Frontal cortex (tissue), 4 donors: ENCODE measurements at places on chromosomes 5 and 9.

DNA sequence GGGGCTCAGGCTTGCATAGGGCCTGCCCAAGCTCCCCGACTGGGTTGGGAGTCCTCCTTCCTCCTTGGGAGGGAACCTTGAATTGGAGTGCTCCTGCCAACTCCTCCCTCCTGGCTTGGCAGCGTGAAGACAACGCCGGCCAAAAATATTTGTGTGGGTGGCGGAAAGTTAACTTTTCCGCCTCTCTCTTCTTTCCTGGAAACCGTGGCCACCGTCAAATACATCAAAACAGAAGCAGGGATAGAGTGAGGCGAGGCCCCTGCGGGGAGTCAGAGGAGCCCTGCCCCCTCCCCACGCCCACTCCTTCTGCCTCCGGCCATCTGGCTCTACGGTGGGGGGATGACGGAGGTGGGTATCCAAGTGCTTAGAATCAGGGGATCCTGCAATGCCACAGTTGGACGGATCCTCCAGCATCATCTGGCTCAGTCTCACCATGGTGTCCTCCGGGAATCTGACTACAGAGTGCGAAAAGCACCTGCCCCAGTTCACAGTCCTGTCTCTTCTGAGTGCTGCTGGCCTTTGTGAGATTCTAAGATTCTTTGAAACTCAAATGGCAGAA, 25.2 kb upstream of the SYNPO start:
- DNase-seq: no peak

GRCh38 chr9:13863112-13863511, 450.8 kb downstream of the NFIB start:
- peak; percentile 6 for DNase-seq

GRCh38 chr9:79120533-79120932, 451.2 kb upstream of the TLE4 start:
- no peak for DNase-seq

DNA sequence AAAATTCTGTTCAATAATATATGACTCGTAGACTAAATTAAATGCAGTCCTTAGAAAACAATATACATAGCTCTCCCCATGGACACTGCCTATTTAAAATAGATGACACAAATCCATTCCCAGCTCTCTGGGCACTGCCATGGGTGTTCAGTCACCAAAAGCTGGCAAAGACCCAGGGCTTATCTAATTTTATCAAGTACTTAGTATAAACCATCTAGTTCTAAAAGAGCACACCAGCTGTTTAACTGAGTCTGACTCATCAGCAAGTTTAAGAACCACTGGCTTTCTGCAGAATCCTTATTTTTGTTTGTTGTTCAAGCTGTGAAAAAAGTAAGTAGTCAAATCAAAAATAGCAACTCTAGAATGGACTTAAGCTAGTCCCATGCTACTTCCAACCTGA, 107.6 kb downstream of the PLPP1 start:
- no peak for DNase-seq

DNA sequence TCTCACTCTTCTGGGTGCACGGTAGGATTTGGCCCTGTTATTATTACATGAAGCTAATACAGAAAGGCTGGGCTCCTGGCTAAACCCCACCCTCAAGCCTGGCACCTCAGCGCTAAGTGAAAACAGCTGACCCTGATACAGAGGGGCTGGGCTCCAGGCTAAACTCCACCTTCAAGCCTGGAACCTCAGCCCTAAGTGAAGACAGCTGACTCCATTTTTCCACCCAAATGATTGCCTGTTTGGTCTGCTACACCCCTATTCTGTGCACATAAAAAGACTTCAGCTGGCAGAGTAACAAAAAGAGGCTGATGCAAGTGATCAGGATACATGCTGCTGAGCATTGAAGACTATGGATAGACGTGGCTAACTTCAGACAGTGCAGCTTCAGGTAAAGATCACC, 148.4 kb upstream of the CLINT1 start:
- DNase-seq: no peak

- no peak for DNase-seq
These were observed 97.7 kb downstream of the FNBP1 start for GRCh38 chr9:129945314-129945713.

GRCh38 chr5:132238169-132238744, 10.6 kb upstream of the P4HA2 start:
- DNase-seq: no peak

- no peak for DNase-seq
These were observed 74.5 kb upstream of the APC start for GRCh38 chr5:112663146-112663545.
